ENCODE measurements at places on chromosomes 16 and 17.

DNA sequence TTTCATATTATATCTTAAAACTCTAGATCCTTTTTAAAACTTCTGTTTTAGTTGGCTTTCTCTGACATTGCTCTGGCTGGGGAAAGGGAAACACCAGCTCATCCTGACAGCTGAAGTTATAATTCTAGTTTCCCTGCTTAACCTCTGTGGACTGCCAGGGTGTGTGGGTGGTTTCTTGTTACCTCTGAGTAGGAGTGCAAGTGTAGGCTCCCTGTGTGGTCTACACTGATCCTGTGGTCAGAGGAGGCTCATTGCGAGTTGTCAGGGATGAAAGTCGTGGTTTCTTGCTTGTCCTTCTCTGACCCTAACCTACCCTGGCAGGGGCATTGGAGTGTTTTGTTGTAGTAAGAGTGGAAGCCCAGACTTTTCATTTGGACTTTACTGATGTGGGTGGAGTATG, 221.0 kb downstream of the UTP18 start:
- DNase-seq = no peak

DNA sequence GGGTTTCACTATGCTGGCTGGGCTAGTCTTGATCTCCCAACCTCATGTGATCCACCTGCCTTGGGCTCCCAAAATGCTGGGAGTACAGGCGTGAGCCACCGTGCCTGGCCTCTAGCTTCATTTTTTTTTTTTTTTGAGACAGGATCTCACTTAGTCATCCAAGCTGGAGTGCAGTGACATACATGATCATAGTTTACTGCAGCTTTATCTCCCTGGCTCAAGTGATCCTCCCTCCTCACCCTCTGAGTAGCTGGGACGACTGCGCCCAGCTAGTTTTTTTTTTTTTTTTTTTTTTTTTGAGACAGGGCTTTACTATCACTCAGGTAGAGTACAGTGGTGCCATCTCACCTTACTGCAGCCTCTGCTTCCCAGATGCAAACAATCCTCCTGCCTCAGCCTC, 9.7 kb downstream of the RPA1 start:
- no peak for DNase-seq

GRCh38 chr17:65053354-65053881, 3.1 kb downstream of the GNA13 start:
- DNase-seq = no peak

DNA sequence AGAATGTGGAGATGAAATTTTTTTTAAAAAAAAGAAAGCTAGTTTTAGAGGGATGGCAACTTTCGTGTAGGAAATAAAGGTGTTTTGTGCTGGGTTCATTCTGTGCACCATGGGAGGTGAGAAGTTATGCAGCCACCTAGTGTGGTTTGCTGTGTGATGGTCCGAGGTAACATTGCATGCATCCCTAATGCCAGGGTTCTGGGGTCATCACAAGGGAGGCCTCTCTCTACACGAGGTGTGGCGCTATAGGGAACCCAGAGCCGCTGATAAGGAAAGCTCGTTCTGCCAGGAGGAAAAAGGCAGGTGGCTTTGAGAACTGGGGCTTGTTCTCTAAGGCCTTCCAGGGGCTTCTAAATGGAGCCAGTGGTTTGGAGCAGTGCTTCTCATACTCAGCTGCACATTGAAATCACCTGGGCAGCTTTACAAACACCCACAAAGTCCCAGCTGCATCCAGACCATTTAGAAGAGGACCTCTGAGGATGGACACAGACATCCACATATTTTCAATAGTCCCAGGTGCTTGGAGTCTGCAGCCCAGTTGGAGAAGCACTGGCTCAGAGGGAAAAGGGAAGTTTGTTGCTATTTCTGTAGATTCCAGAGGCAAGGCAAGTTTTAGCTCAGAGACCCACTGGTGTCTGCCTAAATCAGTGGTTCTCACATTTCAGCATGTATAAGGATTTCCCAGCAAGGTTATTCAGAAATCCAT, 43.5 kb downstream of the VPS35L start:
- DNase-seq = no peak

- DNase-seq = no peak
Observed at GRCh38 chr17:72063756-72064450, 56.9 kb upstream of the SOX9 start.

DNA sequence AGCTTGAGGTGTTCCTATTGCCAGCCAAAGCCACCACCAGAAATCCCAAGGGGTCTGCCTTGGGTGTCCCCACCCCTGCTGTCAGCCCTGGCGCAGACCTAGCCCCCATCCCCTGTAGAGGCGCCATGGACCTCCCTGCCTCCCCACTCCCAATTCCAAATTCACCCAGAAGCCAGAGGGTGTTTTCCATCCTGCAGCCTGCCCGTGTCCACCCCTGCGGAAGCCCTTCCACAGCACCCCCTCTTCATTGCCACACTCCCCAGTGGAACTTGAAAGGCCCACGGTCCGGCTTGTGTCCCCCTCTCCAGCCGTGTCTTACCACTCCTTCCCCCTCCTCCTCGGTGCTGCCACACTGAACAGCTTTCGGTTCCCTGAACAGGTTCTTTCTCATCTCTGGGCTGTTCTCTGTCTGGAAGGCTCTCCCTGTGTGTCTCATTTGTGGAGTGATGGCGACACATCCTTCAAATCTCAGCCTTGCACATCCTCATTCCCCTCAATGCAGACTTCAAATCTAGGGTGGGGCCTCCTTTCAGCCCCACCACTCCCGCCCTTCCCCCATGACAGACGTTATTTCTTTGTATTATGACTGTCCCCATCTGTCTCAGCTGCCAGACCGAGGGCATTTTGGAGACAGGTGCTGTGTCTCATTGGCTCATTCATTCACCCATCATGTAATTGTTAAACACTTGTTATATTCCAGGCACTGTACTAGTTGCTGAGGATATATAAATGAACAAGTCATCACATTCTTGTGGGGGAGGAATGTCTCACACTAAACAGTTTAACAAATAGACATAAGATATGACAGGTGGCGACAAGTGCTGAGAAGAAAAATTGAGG, 36.3 kb downstream of the ADGRG5 start:
- no peak for DNase-seq

DNA sequence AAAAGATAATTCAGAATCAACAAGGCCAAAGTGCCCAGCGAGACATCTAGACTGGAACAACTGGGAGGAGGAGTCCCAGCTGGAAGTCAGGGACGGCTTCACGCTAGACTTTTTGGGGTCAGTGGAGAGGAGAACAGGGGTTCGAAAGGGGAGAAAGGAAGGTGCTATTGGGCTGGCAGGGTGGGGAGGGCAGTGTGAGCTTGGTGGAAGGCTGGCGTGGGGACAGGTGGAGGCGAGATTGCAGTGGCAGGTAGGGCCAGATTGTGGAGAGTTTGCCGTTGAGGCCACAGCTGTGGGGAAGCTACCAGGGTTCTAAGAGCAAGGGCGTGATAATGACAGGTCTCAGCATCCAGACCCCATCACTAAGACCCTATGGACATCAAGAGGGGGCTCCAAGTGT, 10.5 kb downstream of the SDK2 start:
- no peak for DNase-seq

- no peak for DNase-seq
Observed at GRCh38 chr17:72512649-72513556, 392.1 kb downstream of the SOX9 start.

- DNase-seq = no peak
Observed at GRCh38 chr17:65739034-65739433, 177.6 kb upstream of the AXIN2 start.

DNA sequence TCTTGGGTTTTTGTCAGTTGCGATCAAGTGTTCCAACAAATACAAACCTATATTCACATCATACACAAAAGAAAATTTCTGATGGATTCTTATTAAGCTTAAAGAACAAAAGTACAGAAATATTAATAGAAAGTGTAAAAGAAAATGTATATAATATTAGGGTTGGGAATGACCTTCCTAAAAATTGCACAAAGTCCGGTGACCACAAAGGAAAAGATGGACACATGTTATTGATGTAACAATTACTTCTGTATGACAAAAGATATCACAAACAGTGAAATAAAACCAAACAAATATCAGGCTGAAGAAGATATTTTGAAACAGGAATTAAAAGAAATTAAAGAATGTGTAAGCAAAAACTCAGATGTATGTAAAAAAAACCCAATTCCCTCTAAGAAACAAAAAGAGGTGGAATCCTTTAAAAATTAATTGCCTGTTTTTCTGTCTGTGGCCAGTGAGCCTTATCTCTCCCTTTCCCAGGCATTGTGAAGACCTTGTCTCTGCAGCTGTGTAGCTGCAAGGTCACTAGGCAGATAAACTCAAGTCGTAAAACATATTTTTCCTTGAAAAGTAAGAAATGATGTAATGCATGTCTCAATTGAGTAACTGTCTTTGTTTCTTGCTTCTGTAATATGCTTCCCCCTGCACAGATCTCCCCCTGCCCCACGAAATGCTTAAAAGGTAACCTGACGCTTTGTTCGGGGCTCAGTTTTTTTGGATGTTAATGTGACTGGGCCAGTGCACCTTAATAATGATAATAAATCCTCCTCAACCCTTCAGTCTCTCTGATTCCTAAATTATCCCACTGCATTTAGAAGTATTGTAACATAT, 2.8 kb downstream of the ST6GALNAC1 start:
- peak; percentile 12 for DNase-seq

DNA sequence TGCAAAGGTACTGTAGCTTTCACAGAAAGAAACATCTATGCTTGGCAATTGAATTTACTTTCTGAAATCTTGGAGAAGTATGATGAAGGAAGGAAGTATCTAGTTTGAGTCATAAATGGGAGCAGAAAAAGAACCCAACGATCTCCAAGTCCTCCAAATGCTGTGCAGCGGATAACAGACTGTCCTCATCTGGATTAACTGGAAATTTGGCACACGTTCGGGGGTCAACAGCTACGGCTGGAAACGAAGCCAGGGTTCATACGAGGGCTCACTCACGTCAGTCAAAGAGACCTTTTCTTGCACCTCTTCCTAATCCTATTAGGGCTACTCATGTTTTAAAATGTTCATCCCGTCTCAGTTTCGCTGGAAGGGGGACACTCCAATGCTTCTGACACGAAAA, 152.0 kb downstream of the ZFHX3 start:
- DNase-seq = no peak

DNA sequence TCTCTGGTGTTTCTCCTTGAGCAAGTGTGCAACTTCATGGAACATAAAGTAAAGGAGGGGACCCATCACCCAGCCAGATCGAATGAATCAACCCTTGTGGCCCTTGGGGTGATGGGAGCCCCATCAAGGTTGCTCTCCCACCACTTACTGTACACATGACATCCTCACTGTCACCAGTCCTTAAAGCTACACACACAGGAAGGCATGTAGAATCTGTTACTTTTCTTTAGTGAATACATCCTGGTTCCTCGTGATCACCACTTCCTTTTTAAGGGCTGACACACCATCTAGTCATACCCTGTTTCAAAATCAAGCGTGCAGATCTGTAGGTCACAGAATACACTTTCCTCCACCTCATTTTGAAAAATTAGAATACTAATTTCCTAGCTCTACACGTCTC, 22.6 kb upstream of the MPHOSPH6 start:
- DNase-seq = no peak
